ENCODE measurements at places on chromosomes 5 and 9.

DNA sequence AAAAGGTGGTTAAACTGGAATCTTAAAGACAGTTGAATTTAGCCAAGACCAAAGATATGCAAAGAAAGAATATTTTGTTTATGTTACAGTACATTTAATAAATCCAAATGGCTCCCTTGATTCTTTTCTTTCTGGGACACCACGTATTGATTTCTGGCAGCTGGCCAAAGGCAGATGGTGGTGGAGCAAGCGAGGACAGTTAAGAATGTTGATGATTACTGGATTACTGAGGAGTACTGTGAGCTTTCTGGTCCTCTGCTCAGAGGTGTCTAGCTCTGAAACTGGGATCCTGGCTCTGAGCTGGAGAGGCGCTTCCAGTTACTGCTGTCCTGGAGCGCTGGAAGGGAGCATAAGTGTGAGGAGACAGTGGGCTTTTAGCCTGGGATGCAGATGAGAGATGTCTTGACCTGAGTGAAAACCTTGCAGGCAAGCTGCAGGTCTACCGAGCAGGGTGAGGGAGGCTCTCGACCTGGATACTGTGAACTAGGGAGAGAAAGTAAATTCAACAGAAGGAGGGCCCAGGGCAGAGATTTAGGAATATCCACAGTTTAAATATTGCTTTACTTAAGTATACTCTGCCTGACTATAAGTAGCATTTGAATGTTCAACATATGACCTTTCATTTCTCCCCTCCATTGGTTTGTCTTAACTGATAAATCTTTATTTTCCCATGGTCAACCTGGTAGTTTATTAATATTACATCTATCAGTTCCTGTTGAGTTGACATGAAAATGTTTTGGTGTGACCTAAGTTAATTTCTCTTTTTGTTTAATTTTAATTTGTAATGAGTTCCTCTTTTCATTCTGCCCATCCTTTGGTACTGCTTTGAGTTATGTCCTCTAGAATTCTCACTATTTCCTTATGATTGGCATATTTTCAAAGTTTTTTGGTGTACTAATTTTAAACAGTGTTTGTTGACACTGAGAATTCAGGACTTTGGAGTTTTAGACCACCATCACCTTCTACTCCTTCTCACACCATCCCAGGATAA lies 3.7 kb downstream of the SYK start:
- DNase-seq = no peak

GRCh38 chr5:134738963-134739661 lies 764 bp downstream of the CAMLG start:
- DNase-seq = peak; percentile 33

DNA sequence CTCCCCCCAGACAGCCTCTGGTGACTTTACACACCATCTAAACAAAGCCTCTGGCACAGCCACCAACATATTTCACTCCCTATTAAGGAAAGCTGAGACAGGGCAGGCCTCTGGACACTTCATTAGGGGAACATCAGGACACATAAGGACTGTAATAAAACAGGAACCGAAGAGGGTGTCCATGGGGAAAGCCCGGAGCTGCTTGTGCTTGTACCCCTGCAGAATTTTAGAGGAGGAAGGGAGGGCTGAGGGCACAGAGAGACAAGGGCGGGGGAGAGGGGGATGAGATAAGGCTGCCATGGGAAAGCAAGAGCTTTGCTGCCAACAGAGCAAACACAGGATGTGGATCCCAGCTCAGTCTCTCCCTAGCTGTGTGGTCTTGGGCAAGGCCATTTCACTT lies 138.4 kb downstream of the ASTN2 start:
- no peak for DNase-seq

- DNase-seq = no peak
Observed at GRCh38 chr5:98604721-98605425, 168.6 kb upstream of the RGMB start.

DNA sequence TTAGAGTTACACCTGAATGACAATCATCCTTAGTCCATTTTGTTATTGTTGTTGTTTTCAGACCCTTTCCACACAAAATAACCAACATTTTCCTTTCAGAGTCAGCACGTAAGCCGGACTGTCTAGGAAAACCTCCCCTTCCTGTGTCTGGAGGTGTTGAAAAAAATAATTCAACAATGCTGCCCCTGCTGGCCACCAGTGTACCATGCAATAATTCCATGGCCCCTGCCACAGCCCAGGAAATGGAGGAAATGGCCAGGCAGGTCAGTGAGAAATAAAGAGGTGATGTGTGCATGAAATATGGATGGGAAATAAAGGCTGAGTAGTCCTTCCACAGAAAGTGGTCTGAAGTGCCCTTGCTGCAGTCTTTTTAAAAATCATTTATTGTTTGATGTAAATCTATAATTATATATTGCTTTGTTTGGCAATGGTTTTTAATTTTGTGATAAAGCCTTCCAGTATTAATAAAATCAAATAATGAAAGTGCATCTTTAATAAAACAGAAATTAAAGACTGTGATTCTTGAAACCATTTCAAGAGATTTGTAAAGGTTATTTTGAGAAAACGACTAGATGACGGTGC lies 152.8 kb upstream of the PAPPA start:
- DNase-seq = no peak

GRCh38 chr5:64295101-64295500 lies 129.5 kb downstream of the RNF180 start:
- DNase-seq = no peak

DNA sequence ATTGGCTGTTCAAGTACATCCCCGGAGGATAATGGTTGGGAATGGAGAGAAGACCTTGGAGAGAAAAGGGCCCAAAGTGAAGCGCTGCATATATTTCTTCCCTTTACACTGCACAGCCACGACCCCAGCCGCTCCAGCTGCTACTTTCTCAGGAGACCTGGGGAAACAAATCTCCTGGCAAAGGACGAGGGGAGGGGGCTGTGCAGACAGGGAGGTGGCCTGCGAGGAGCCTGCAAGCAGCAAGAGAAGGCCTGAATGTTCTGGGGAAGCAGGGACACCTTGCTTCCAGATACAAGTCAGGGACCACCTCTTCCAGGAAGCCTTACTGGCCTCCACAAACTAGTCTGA lies 739 bp upstream of the PDLIM4 start:
- DNase-seq = no peak

- DNase-seq = no peak
Observed at GRCh38 chr9:132647806-132648205, 22.0 kb downstream of the DDX31 start.

DNA sequence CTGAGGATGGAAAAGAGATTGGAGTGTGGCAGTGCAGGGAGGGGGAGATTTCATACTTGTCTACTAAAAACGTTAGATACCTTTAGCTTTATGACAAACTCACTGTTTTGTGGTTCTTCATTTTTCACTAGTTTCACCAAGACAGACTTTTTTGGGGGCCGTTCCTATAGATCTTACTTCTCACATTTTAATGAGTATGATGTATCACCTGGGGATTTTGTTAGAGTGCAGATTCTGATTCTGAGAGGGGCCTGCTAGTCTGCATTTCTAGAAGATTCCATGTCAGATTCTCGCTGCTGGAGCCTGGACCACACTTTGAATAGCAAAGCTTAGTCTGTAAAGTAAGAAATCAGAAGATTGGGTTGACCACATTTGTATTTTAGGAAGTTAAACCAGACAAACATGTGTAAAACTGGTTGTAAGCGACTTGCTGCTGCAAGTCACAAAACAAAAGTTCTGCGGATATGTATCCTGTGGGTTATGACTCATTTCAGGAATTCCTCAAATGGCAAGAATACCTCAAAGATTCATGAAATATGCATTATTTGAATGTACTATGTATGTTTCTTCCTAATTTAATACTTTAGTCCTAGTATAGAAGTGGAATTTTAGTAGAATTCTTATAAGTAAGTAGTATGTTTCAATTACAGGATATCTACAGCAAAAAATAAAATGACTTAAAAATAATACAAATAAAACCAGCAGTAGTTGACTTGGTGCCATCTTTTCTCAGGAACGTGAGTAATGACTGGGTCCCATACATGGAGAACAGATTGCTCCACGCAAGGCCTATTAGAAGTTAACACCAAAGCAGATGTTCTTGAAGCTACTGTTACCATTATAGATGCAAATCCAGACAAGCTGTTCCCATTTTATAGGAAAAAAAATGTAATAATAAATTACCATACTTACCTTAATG lies 27.8 kb downstream of the NFIL3 start:
- DNase-seq = no peak

DNA sequence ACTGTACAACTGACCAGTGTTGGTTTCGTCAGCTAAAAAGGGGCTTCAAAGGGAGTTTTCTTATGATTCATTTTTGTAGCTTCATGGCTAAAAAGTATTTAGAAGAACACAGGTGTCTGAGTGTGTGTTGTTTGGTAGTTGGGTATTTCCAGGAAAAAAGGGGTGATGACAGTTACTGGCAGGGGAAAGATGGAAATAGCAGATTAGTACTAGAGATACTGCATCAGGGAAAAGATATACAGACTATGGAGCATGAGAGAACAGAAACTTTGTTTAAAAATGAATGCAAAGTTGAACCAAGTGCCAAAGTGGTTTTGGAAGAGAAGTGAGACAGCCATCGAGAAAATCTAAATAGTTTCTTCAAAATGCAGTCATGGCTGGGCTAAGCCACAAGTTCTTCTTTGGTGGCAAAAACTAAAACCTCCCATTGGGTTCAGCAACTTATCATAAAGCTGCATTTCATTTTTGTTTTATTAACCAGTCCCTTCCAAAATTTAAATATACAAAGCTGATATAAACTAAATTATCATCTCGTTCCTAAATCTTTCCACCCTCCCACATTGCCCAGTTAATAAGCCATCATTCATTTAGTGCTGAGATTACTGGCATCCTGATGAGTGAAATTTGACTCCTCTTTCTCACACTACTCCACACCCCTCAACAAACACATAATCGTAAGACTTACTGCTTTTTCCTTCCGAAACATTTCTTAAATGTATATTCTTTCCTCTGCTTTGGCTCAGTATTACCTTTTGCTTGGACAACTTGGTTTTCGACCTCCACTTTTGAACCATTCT lies 33.5 kb downstream of the ELL2 start:
- DNase-seq = peak; percentile 12

- DNase-seq = no peak
Observed at GRCh38 chr9:106228861-106229260, 534.5 kb downstream of the TMEM38B start.

GRCh38 chr5:110790673-110791072 lies 51.9 kb downstream of the SLC25A46 start:
- no peak for DNase-seq

DNA sequence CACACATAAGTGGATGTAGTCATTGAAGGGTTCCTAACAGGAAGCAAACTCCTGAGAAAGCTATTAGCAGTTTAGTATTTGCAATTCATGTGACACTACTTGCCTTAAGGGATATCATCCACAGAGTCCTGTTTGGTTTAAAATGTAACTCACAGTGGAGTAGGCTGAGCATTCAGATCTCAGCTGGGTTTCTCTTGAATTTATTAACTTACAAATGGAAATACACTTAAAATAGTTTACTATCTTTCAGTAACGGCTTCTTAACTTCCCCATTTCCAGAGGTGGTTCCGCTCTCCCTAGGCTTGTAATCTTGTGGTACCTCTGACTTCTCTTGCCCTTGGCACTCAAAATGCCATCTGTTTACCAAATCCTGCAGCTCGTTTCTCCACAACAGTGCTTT lies 660.7 kb upstream of the ADAMTS16 start:
- no peak for DNase-seq

- no peak for DNase-seq
Observed at GRCh38 chr5:132778129-132778528, 1.1 kb upstream of the SEPTIN8 start.

- DNase-seq = peak; percentile 46
Observed at GRCh38 chr5:177378884-177379883, 5.0 kb upstream of the SLC34A1 start.

GRCh38 chr5:107744418-107745330 lies 73.9 kb upstream of the EFNA5 start:
- DNase-seq = no peak

- no peak for DNase-seq
Observed at GRCh38 chr9:127058645-127059021, 63.8 kb downstream of the ANGPTL2 start.

GRCh38 chr5:145293716-145294115 lies 541.4 kb downstream of the PRELID2 start:
- DNase-seq = no peak

GRCh38 chr9:136352682-136353081 lies 10.9 kb downstream of the DNLZ start:
- no peak for DNase-seq

DNA sequence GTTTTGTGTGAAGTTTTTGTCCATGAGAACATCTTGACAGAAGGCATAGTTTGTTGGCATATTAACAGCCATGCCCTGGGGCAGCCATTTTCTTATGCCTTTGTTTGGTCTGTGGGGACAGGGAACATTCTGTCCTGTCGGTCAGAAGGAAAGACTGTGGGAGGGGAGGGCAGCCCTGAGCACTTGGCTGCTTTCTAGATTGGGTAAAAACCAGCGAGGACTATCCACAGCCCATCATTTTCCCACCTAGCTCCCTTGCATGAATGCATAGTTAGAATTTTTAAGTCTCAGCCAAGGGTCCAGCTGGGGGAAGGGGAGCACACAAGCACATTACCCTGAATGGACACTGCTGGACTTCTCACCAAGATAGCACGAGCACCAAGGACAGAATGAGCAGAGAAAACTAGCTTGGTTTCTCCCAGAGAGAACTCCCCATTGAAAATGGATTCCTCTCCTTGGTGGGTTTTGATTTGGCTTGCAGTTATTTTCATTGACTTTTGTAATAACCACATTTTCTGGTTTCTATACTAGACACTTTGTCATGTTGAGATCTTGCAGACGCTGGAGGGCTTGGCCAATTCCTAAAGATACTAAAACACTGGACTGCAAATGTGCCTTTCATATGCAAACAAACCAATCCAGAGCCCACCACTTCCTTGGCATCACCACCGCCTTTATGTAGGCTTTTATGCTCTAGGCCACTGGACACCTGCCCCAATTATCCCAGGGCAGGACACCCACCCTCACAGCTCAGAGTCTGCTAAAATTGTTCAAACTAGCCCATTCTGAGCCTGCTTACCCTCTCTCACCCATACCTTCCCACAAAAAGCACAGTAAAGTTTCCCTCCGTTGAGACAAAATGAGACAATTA lies 129.9 kb downstream of the BOD1 start:
- no peak for DNase-seq

DNA sequence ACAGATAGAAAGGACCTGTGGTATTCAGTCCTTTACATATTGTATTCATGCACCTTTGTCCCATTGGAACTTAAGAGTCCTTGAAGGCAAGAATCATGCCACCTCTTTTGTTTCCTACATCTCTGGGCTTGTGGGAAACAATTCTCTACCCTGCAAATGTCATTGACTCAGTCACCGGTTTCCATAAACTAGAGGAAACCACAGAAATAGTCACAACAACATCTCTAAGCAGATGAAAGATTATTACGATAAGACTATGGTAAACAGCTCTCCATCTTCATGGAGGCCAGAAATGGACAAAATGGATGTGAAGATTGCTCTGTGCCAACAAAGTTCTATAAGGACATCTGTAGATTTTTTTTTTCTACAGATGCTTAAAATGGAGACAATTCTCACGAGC lies 165.5 kb downstream of the PIK3R1 start:
- DNase-seq = peak; percentile 20

DNA sequence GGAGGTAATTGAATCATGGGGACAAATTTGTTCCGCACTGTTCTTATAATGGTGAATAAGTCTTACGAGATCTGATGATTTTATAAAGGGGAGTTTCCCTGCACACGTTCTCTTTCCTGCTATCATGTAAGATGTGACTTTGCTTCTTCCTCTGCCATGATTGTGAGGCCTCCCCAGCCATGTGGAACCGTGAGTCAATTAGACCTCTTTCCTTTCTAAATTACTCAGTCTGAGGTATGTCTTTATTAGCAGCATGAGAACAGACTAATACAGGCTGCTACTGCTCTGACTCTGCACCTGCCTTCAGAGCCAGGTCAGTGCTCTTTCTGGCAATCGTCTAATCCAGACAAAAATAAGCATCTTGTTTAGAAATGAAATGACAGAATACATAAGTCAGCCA lies 479.2 kb upstream of the TUSC1 start:
- no peak for DNase-seq

Data from CD4-positive, alpha-beta T cell treated with Interleukin-15 for 4 hours (primary cell).